ENCODE measurements at places on chromosomes 13 and 19.

- no peak for DNase-seq
These were observed 6.1 kb upstream of the OXGR1 start for GRCh38 chr13:97000295-97000925.

DNA sequence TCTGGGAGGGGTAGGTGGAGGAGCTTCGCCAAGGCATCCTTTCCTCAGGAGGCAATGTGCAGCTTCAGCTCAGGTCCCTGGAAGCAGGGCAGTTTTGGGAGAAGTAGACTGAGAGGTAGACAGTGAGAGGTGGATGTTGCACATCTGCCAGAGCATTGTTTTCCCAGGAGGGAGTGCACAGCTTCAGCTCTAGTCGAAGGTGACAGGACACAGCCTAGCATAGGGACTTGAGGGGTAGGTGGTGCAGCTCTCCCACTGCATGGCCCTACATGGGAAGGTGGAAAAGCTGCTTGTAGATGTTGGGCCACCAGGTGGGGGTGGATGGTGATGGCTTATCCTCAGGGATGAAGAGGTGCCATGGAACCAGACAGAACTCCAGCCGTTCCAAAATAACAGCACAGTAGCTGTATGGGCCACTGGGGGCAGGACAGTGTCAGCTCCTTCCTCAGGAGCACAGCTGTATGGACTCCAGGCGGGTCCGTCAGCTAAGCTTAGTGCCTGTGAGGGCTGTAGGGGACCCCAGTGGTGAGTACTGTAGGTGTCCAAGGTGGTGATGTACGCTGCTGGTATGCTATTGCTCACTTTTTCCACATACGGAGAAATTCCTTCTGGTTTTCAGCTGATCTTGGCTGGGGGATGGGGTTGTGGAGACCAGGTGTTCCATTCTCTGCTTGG lies 17.4 kb upstream of the ZNF543 start:
- DNase-seq, result no peak

GRCh38 chr19:37778613-37779126 lies 716 bp downstream of the ZNF573 start:
- DNase-seq, result no peak

- no peak for DNase-seq
These were observed 312.1 kb upstream of the PCDH20 start for GRCh38 chr13:61727767-61728166.

GRCh38 chr19:47790398-47790814 lies 11.9 kb downstream of the SELENOW start:
- DNase-seq, result no peak

- no peak for DNase-seq
These were observed 32.6 kb downstream of the RUBCNL start for GRCh38 chr13:46354156-46355087.

GRCh38 chr19:3457528-3458228 lies 22.6 kb downstream of the SMIM24 start:
- DNase-seq, result no peak

DNA sequence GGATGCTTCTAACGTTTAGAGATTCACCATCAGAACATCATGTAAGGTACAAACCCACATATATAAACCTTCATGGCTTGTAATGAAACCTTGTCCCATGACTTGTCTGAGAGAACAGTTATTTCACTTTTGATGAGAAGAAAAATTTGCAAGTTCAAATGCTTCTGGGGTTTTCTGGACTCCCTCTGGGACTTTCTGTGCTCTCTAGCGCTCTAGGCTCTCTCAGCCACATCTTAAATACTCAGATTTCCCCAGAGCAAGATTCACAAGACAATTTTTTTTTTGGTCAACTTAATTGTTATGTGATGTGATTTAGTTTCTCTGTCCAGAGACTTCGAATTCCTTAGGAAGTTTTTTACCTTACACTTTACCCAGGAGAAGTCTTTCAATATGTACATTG lies 282.8 kb upstream of the EDNRB start:
- DNase-seq, result no peak

- no peak for DNase-seq
These were observed 74.8 kb upstream of the TM9SF2 start for GRCh38 chr13:99426426-99426825.

GRCh38 chr13:19836472-19836871 lies 27.0 kb downstream of the ZMYM5 start:
- DNase-seq, result no peak

DNA sequence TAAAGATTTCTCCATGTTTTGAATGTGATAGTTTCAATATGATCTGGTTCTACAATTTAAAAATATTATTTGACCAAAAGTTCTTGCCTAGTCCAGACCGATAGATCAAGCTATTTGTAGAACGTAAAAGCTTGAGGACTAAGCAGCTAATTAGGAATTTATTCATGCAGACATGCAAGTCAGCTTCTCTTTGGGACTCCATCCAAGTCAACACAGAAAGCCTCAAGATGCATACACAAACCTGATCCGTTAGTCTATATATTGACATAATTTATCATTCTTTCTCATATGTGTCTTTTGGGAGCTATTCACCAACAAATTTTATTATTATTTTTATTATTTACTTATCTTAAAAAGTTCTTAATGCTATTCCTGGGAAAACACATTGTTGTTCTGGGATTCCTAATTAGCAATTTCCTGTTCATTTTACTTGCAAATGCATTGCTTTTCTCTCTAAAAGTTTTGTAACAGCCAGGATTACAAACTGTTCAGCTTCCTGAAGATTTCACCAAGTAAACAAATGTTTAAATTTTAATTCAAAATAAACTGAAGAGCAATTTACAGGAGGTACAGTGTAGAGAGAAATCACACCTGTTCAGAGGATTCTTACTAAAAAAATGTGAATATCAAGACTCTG lies 375.3 kb downstream of the GPC5 start:
- no peak for DNase-seq

GRCh38 chr19:19105365-19106055 lies 32.8 kb downstream of the TMEM161A start:
- no peak for DNase-seq

DNA sequence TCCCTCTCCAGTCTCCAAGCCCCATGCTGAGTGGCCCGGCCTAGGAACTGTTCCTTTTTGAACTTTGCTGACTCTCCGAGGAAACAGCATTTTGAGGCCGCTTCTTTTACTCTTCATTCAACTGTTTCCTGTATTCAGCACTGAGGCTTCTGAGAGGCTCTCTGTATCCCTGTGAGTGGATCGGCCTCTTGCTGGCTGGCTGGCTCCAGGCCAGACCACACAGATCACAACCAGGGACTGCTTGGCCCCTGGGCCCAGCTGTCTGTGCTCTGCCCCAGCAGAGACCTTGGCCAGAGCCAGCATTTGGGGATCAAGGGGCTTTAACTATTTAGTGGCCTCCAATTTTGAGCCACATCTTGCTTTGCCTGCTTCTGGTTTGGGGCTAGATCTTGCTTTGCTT lies 75.6 kb upstream of the KL start:
- no peak for DNase-seq

GRCh38 chr19:10805065-10805757 lies 30.8 kb downstream of the TMED1 start:
- DNase-seq, result no peak

- DNase-seq, result no peak
These were observed 18.3 kb downstream of the VWA8 start for GRCh38 chr13:41942462-41943094.

DNA sequence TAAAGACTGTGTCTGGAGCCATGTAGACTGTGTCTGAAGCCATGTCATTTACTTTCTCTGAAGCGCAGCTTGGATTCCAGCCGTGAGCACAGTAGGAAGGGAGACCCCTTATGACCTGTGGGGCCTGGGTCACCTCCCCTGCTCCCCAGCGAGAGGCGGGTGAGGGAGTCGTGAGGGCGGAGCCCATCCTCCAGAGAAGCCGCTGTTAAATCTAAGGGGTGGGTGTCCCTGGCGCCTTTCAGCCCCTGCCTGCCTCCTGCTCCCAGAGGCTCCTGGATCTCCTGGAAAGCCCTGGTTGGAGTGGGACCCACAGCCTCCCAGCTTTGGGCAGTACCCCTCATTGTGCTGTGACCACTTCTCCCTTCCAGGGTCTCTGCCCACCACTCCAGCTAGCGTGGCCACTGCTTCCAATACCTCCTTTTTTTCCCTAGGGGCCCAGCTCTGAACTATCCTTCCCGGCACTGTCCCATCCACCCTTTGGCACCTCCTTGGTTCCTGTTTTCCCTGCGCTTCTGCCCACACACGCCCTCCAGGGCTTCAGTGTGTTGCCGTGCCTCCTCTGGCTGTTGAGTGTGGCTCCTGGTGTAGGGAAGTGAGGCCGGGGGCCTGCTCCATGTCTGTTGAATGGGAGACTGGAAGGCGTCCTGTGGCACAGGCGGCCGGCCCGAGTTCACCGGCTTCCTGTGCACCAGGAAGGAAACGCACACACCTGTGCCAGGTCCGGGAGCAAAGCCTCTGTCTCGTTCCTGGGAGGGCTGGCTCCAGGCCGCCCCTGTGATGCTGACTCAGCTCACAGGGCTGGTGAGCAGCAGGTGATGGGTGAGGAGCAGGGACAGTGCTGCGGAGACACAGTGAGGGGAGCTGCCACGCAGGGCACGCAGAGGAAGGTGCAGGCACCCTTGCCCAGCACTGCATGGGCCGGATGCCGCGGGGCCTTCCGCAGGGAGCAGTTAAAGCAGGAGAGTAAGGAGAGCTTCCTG lies 29.4 kb downstream of the ATP4B start:
- DNase-seq, result no peak

DNA sequence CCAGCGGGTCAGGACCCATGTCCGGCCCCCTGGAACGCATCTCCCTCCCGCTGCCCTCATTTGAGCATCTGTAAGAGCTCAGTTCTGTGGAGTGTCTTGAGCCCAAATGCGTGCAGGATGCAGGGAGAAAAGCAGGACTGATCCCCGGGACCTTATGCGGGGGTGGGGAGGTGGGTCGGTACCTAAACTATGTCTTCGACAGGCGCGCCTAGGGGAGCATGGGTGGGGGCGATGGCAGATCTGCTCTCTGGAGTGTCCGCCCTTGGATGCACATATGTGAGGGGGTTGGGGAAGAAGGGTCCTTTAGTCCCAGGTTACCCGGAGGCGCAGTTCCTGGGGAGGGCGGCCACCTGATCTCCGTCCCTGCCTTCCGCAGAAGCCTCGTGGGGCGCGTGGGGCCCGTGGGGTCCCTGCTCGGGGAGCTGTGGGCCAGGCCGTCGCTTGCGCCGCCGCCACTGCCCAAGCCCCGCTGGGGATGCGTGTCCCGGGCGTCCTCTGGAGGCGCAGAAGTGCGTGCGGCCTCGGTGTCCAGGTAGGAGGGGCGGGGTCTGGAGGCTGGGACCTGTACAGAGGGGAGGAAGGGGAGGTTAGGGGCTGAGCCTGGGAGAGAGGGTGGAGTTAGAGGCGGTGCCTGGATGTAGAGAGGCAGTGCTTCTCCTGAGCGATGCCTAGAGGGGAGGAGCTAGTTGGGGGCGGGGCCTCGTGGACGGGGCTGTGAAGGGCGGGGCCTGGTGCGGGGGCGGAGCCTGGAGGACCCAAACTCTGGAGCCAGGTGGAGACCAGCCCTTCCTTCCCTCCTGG lies 2.9 kb downstream of the CILP2 start:
- peak; percentile 35 for DNase-seq

DNA sequence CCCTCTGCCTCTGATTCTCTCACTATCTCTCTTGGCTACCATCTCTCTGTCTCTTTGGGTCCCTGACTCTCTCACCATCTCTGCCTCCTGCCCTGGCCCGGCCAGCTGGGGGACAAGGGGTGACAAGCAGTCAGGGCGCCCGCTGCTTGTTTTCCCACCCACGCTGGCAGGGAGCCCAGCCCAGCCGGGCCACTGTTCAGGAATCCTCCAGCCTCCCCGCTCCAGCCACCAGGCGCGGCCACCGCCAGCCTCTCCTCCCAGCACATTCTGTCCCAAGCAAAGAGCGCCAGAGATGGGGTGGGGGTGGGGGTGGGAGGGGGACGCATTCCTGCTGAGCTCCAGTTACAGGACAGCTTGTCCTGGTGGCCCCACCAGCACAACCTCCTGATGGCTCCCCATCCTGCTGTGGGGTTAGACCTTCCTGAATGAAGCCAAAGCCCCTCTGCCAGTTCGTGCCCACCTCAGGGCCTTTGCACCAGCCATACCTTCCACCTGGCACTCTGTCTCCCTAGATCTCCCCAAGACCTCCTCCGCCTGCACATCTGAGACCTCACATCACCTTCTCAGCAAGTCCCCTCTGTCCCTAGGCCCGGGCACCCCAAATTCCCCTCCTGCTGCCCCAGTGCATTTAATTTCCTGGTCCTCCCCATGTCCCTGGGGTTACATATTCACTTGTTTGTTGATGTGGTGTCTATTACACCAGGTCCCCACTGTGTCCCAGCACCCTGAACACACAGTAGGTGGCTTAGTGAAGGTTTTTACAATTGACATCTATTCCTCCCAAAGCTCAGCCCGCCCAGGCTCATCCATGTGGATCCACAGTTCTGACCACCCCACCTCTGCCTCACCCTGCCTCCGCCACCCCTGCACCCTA lies 12.5 kb downstream of the ARRDC2 start:
- DNase-seq, result no peak

- DNase-seq, result no peak
These were observed 24.5 kb downstream of the CEACAM16 start for GRCh38 chr19:44723299-44723951.

- DNase-seq, result no peak
These were observed 154.2 kb downstream of the TM9SF2 start for GRCh38 chr13:99655351-99656091.

GRCh38 chr13:29749401-29750182 lies 100.8 kb downstream of the UBL3 start:
- no peak for DNase-seq

DNA sequence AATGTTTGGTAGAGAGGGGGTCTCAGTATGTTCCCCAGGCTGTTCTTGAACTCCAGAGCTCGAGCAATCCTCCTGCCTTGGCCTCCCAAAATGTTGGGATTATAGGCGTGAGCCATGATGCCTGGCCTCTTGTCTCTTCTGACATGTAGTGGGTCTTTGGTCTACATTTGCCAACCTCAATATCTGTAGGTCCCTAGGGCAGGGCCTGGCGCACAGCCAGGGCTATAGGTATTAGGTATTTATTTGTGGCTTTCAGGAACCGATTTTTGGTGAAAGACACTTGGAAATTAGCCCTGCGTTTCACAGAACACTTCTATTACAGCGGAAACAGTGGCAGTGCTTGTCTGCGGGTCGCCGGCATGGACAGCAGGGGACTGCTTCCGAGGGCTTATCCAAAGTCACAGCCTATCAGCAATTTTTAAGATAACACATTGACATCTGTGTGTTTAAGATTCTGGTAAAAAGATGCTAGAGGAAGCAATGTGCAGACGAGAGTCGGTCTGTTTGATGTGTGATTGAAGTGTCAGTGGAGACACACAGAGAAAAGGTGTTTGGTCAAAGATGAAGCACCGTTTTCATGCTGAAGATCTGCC lies 14.5 kb downstream of the ZNF536 start:
- DNase-seq, result no peak

DNA sequence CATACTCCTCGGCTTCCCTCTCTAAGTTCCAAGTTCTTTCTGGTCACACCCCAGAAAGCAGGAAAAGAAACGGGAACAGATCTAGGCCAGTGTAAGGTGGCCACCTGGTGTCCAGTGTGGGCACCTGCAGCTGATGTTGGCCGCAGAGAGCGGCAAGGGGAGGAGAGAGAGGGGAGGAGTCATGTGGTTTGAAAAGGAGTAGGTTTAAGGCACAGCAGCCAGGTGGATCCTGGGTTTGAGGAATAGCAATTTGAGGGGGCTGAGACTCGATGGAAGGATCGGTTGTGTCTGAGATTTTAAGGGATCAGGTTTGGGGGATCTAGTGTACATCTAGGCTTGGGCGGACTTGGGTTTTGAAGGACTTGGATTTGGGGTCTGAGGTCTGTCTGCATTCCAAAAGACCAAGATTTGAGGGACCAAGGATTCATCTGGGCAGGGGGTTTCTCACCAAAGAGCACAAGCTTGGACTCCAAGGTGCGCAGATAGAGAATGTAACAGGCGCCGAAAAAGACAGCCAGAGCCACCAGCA lies 1.2 kb downstream of the RABAC1 start:
- no peak for DNase-seq

GRCh38 chr13:80871481-80871880 lies 530.6 kb upstream of the SPRY2 start:
- DNase-seq, result no peak

All from NCI-H1436 treated with DMSO at 0.1 percent for 48 hours (cell line).